ENCODE measurements at places on chromosomes 2 and 18. TPM values are rescaled to one million over a fixed set of nuclear protein-coding genes. Genes with fewer than 3 reads are reported as not detected.

The LRRC30 gene
- not detected for total RNA-seq

DNA sequence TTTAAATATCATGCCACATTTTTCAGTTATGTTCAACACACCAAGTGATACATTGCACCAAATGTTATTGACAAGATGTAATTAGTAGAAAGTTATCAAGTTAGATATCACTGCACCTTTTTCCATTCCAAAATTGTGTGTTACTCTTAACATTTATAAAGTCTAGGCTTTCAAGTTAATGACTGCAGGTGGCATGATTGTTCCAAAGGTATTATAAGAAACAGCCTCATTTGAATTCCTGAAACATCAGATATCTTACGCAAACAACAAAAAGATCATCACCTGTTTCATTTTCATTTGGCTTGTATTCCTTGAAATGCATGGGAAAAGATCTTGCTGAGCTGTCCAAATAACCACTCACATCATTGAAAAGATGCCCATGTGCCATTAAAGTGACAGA lies 1528.2 kb upstream of the ZEB2 start:
- no peaks in the 10 kb centered on the region for H3K4me1 ChIP-seq
- H3K4me3 ChIP-seq, result no peak overlapping the region
- H3K27ac ChIP-seq, result no peak overlapping the region
- no peak for DNase-seq

- peaks cover 24% of the 10 kb centered on the region for H3K4me1 ChIP-seq
- H3K27ac ChIP-seq, result no peak overlapping the region
- H3K36me3 ChIP-seq, result peaks cover 54% of the 10 kb centered on the region
- no peak for DNase-seq
Observed at GRCh38 chr2:174673440-174673839, 75.8 kb upstream of the WIPF1 start.

- no peak for DNase-seq
- no peak overlapping the region for H3K4me3 ChIP-seq
- no peak overlapping the region for H3K27ac ChIP-seq
- H3K36me3 ChIP-seq, result no peaks in the 10 kb centered on the region
- H3K27me3 ChIP-seq, result peaks cover 19% of the 10 kb centered on the region
- no peaks in the 10 kb centered on the region for H3K4me1 ChIP-seq
Observed at GRCh38 chr18:74532511-74533025, 1.7 kb upstream of the CNDP1 start.

The LAPTM4A gene
- total RNA-seq, result 20.5 TPM

- peaks cover 10% of the 10 kb centered on the region for H3K27me3 ChIP-seq
- DNase-seq, result peak; percentile 44
- H3K4me1 ChIP-seq, result peaks cover 33% of the 10 kb centered on the region
- peaks cover 12% of the 10 kb centered on the region for H3K36me3 ChIP-seq
- H3K27ac ChIP-seq, result peak overlapping the region; percentile 91
Observed at GRCh38 chr2:127527001-127527804, 914 bp upstream of the IWS1 start.

The TMEFF2 gene
- not detected for total RNA-seq

GRCh38 chr2:220279840-220280239 lies 652.4 kb downstream of the SLC4A3 start:
- DNase-seq, result no peak
- H3K4me3 ChIP-seq, result no peak overlapping the region
- H3K36me3 ChIP-seq, result no peaks in the 10 kb centered on the region
- no peak overlapping the region for H3K27ac ChIP-seq

DNA sequence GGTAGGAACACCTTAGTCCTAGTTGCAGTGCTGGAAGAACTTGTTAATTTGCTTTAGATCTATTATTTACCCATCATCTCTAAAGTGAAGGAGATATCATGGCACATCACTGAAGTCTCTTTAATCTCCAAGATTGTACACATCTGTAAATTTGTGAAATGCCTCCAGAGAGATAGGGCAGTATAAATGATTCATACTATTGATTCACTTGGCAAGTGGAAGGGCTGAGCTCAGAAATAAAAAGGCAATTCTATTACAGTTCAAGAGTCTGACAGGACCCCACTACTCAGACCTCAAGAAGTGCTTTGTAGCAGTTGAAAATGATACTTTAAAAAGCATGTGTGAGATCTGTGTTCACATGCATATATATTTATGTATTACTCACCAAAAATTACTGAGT lies 489.3 kb downstream of the DCC start:
- H3K36me3 ChIP-seq, result no peaks in the 10 kb centered on the region
- no peak overlapping the region for H3K4me3 ChIP-seq
- no peak overlapping the region for H3K27ac ChIP-seq
- DNase-seq, result no peak
- no peaks in the 10 kb centered on the region for H3K4me1 ChIP-seq

- H3K4me1 ChIP-seq, result peaks cover 22% of the 10 kb centered on the region
- no peaks in the 10 kb centered on the region for H3K36me3 ChIP-seq
- no peak overlapping the region for H3K27ac ChIP-seq
- DNase-seq, result no peak
- H3K27me3 ChIP-seq, result peaks cover 55% of the 10 kb centered on the region
- no peak overlapping the region for H3K4me3 ChIP-seq
Observed at GRCh38 chr2:27261241-27261925, 1.5 kb downstream of the SLC30A3 start.

DNA sequence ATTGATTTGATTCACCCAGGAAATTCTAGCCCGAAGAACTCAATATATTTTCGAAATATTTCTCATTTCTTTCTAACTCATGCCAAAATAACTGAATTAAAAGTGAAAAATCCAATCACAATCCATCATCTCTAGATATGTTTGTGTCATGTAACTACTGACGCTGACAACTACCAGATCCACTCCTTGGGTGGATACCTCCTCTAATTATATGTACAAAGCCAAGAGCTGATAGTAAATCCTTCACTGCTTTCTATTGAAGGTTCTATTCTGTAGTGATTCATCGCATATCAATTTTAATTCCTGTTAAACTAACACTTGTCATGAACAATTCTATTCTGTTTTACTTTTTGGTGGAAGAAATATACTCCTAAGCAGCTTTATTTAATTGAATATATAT lies 1056.6 kb upstream of the NXPH2 start:
- no peak overlapping the region for H3K27ac ChIP-seq
- H3K36me3 ChIP-seq, result no peaks in the 10 kb centered on the region
- H3K27me3 ChIP-seq, result no peaks in the 10 kb centered on the region
- H3K4me1 ChIP-seq, result no peaks in the 10 kb centered on the region

DNA sequence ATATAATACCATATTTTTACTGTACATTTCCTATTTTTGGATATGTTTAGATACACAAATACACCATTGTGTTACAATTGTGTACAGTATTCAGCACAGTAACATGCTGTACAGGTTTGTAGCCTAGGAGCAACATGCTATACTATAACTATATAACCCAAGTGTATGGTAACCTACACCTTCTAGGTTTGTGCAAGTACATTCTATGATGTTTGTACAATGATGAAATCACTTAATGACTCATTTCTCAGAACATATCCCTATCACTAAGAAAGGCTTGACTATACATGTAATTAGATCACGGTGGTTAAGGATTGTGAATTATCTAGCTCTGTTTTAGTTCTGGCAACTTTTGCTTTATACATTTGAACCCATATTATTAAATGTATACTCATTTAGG lies 31.3 kb downstream of the NPHP1 start:
- H3K36me3 ChIP-seq, result no peaks in the 10 kb centered on the region
- peaks cover 6% of the 10 kb centered on the region for H3K4me1 ChIP-seq
- H3K27ac ChIP-seq, result no peak overlapping the region

The SNRPD1 gene
- total RNA-seq, result 110 TPM

- H3K27me3 ChIP-seq, result no peaks in the 10 kb centered on the region
- peak; percentile 46 for DNase-seq
- no peaks in the 10 kb centered on the region for H3K36me3 ChIP-seq
- no peak overlapping the region for H3K27ac ChIP-seq
- peaks cover 4% of the 10 kb centered on the region for H3K4me1 ChIP-seq
Observed at GRCh38 chr2:190382851-190383250, 25.3 kb upstream of the MFSD6 start.

- peaks cover 4% of the 10 kb centered on the region for H3K27me3 ChIP-seq
- H3K36me3 ChIP-seq, result no peaks in the 10 kb centered on the region
- no peak overlapping the region for H3K27ac ChIP-seq
- no peak for DNase-seq
- no peak overlapping the region for H3K4me3 ChIP-seq
Observed at GRCh38 chr2:9996321-9996720, 44.8 kb downstream of the GRHL1 start.

DNA sequence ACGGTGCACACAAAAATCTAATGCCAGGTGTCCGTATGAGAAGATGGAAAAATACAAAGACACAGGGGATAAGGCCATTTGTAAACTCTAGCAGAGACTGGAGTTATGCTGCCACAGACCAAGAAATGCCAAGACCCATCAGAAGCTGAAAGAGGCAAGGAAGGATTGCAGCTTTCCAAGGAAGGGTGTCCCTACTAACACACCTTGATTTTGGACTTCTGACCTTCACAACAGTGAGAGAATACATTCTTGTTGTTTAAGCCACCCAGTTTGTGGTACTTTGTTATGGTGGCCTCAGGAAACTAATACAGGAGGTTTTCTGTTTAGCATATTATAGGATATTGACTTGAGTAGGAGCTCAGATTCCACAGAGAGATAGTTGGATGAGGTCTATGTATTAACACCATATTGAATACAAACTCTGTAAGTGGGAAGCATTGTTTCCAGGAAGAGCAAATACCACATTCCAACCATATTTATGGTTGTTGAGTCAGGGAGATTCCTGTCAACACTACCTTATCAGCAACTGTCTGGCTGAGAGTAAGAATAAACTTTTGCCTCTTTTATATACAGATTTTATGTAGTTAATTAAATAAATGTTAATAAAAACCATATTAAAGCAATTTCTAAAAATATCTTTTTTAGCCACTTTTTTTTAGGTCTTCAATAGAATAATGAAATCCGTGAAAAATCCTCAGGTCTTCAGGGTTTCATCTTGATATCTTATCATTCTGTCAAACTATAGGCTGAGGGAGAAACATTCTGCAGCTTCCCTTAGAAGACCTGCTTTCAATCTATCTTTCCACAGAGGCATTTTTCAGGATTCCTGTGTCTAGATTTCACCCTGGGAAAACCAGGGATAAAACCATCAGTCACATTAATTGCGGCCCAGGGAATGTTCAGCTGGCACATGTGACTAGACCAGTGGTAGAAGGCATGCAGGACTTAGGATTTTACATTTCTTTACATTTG lies 35.4 kb upstream of the HNMT start:
- no peak overlapping the region for H3K4me3 ChIP-seq
- no peaks in the 10 kb centered on the region for H3K36me3 ChIP-seq
- H3K4me1 ChIP-seq, result no peaks in the 10 kb centered on the region
- DNase-seq, result no peak

- H3K27ac ChIP-seq, result no peak overlapping the region
- no peaks in the 10 kb centered on the region for H3K36me3 ChIP-seq
- H3K4me3 ChIP-seq, result no peak overlapping the region
Observed at GRCh38 chr2:128309280-128310093, 9.2 kb downstream of the HS6ST1 start.

The COL4A4 gene
- not detected for total RNA-seq

DNA sequence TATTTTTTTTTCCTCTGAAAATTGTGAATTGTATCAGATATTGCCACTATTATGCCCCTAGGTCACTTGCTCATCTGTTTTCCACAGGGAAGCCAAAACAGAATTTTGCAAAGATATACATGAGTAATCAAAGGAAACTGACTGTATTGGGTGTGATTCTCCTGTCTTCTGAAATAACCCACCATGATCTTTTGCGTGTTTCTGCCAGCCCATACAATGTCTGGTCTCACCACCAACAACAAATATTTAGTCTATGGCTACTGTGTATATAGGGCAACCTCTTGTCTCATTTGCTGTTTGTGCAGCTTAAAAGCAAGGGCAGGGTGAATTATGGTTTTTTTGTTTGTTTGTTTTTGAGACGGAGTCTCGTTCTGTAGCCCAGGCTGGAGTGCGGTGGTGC lies 26.5 kb downstream of the EPAS1 start:
- no peak overlapping the region for H3K27ac ChIP-seq
- H3K4me3 ChIP-seq, result no peak overlapping the region
- DNase-seq, result no peak
- peaks cover 8% of the 10 kb centered on the region for H3K27me3 ChIP-seq

DNA sequence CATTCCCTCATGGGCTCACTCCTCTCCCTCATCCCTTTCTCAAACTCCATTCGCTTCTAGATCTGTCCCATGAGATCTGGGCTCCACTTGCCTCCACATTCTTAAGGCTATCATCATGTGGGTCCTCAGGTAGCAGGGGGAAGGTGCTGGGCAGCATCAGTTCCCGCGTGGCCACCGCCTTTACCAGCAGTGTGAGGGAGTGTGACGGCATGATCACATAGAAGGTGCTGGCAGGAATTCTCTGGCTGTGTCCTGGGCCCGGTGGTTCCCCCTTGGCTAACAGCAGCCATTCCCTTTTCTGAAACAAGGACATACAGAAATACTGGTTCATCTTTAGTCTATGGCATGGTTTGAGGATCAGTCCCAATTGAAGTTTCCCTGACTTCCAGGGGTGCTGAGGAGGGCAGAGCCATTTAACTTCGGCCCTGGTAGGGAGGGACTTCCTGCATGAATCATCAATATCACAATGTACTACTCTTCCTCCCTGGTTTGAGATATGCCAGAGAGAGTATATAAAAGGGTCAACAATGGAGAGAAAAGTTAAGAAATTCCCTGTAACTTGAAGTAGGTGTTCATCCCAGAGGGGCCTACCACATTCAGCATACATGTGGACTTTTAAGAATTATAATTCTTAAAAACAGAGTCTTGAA lies 7.7 kb downstream of the DOK1 start:
- H3K4me1 ChIP-seq, result peaks cover 33% of the 10 kb centered on the region
- H3K36me3 ChIP-seq, result peaks cover 4% of the 10 kb centered on the region
- no peak for DNase-seq
- peaks cover 13% of the 10 kb centered on the region for H3K27me3 ChIP-seq
- H3K27ac ChIP-seq, result no peak overlapping the region

DNA sequence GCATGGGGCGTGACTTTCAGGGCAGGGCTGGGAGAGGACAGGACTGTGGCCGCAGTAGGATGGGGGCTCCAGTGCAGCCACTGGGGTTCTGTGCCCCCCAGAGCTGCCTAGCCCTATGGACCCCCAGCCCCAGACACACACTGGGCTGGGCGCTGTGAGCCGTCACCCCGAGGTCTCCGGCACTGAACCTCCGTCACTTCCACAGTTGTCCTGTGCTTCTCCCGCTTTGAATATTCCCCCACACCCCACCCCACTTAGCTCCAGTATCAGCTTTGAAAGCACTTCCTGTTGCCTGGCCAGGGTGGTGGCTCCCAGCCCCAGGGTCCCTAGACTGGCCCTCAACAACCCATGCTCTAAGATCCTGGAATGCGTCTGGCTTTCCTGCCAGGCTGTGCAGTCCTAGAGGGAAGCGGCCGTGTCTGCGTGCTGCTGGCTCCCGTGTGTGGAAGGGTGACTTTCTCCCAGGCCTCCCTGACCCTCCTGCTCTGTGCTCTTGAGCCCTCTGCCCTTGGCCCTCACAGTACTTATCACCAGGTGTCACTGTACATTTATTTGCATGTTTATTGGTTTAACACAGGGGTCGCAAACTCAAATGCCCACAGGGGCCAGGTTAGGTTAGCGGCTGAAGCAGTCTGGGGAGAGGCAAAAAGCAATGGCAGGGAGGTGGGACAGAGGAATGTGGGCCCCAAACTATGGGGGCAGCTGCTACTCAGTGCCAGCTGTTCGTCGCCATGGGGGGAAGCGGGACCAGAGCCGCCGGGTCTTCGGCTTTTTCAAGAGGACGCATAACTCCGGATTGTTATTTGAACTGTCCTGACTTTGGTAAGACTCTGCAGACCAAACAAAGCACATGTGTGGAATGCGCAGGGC lies 9.9 kb downstream of the OBSL1 start:
- no peaks in the 10 kb centered on the region for H3K4me1 ChIP-seq
- H3K27ac ChIP-seq, result no peak overlapping the region
- peaks cover 6% of the 10 kb centered on the region for H3K27me3 ChIP-seq
- no peak overlapping the region for H3K4me3 ChIP-seq
- no peak for DNase-seq

Data from activated CD8-positive, alpha-beta memory T cell treated with anti-CD3 and anti-CD28 coated beads, Interleukin-2, amount 10 ng/mL, durations not matched to agents 7 days and 5 days (primary cell).